BJ (cell line): ENCODE measurements at places on chromosomes 7 and 10.

GRCh38 chr7:96579119-96579518, 130.5 kb downstream of the SEM1 start:
- DNase-seq, result no peak

- no peak for DNase-seq
Observed at GRCh38 chr10:57049096-57049495, 688.0 kb upstream of the ZWINT start.

- DNase-seq, result no peak
Observed at GRCh38 chr7:36787933-36788378, 63.7 kb upstream of the AOAH start.

DNA sequence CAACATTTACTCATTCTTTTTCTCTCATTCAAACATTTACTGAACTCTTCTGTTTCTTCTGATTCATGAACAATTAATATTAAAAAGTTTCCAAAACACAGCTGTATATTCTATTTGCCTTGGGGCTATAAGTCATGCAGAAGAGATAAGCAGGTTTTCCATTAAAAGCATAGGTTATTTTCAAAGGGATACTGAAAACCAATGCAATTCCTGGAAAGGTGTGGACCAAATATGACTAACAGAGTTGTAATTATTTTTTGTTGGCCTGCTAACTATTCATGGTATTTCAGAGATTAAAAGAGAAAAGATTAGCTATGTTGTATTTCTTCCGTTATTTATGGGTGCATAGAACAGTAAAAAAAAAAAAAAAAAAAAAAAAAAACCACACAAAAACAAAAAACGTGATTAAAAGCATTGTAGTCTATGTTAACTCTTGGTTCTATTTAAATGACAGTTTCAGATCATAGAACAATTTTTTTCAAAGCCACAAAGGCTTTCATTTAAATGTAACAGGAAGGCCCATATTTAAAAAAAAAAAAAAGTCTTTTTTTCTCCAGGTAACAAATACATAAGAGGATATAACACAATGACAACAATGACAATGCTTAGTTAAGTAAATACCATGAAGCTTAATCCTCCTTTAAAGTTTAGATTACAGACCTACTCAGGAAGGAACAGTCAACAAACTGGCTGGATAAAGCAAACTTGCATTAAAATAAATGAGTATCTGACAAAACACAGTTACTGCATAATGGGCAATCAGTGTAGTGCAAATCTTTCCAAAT, 1042.9 kb downstream of the GATA3 start:
- no peak for DNase-seq

DNA sequence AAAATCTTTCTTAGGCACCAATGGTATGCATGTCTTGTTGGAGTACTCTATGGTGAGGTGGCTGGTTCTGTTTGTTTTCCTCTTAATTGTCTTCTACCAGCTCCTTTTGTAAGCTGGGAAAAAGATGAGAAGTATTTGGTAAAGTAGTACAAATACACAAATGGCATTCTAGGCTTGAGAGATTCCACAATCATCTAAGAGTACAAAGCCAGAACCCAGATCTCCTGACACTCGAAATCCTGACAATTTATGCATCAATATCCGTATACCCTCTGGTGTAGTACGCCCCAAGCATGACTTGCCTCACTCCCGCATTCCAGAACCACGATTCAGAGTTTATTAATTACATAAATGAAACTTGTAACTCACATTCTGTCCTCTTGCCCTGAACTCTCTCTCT, 43.5 kb downstream of the CDCA7L start:
- DNase-seq, result peak; percentile 11

DNA sequence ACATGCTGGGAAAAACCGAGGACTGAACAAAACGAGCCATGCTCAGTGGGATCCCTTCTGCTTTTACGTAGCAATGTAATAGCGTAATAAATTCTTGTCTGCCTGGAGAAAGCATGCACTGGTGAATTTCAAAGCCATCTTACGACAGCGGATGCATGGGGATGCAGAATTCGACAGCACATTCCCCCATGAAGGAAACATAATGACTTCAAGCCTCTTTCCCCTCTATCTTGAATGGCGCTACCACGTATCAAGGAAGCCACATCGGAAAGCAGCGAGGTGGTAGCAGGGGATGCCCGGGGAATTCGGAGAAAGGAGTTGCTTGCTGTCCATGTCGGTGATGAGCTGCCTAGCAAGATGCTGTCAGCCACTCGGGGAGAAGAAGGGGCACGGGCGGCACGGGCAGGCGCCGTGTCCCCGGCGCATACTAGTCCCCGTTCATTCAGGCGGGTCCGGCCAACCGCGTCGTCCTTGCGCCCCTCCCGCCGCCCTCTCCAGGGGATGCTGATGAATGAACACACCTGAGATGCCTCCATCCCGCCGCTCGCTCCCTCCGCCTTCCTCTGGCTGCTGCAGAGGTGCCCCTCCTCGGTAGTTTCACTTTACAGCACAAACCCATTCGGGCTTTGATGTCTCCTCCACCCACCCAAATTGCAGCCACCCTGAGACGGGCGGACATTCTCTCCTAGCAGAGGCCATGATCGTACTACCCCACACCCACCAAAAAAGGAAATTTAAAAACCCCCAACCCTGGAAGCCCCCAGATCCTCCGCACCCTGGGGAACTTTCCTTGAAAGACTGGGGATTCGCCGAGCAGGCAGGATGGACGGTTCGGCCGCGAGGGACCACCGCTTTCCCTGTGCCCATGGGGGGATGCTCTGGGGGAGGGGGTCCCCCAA, 644 bp downstream of the SORBS1 start:
- no peak for DNase-seq

DNA sequence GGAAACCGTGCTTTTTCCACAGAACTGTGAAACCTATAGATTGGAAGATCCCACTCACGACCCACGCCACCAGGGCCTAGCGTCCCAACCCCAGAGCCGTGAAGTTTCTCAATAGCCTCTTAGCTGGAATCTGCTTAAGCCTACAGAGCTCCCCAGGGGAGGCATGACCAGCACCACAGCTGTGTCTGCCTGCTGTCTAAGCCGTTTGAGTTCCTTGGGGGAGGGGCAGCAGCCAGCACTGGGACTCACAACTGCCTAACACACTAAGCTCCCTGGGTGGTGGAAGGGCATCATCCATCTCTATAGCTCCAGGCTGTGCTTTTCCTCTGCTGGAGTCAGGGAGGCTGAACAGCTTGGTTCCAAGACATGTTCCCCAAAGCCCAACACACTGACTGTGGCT, 26.0 kb upstream of the TMEM140 start:
- DNase-seq, result no peak

DNA sequence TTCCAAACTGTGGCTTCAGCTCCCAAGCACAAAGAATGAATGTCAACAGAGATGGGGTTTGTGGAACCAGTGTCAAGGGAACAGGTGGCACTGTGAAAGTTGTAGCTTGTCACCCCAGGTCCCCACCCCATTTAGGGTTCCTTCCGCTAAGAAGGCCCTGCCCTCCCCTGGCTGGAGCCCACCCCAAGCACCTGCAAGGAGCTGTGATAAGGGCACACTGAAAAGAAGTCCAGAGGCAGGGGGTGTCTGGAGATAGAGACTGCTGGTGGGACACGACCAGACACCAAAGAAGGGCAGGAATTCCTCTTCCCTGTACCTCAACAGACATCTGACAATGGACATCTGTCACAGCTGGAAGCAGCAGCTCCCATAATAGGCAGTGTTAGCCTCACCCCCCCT, 4.5 kb downstream of the GRID1 start:
- DNase-seq, result no peak

- no peak for DNase-seq
Observed at GRCh38 chr7:45580053-45580872, 6.1 kb downstream of the ADCY1 start.

GRCh38 chr7:30459591-30460245, 18.9 kb downstream of the NOD1 start:
- peak; percentile 94 for DNase-seq

- DNase-seq, result no peak
Observed at GRCh38 chr10:73886085-73886529, 11.8 kb upstream of the CAMK2G start.

DNA sequence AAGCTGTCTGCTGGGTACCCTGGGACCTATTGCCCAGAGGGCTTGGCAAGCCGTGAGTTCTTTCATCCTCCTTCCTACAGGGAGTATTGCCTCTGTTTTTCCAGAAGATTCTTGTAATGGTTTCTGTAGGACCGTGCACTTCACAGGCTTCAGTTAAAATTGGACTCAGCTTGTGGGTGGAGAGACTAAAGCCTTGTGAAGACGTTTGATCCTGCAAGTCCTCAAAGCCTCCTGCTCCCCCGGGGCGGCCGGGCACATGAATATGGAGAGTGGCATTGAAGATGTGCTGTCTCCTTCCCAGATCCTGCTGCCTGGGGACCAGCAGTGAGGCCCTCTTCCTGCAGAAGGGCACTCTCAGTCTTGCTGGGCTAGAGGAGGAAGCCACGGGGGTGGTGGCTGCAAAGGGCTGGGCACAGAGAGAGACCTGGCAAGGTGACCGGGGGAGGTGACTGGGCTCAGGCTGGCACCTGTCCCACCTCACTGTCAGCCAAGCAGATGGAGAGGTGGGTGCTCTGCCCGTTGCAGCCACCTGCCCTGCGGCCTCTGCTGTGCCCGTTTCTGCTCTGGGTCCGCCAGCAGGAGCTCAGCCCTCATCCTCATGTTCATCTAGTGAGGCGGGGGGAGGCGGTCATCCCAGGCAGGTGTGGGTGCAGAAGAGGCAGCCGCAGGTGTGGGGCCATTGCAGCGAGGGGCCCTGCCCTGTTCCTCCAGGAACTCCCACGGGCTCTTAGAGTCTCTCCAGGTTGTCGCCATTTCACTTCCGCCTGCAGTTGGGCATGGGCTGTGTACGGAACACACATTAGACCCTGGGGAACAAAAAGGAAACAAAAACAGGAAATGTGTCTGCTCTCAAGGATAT, 55.7 kb downstream of the TMEM209 start:
- DNase-seq, result no peak

GRCh38 chr10:1629326-1630198, 107.8 kb downstream of the ADARB2 start:
- no peak for DNase-seq
